T-cell (primary cell): ENCODE measurements at places on chromosomes 1 and 21. TPM values are rescaled to one million over a fixed set of nuclear protein-coding genes. Genes with fewer than 3 reads are reported as not detected.
A peak's percentile ranks its signal among the peaks of the same experiment; 100 is the strongest.

DNA sequence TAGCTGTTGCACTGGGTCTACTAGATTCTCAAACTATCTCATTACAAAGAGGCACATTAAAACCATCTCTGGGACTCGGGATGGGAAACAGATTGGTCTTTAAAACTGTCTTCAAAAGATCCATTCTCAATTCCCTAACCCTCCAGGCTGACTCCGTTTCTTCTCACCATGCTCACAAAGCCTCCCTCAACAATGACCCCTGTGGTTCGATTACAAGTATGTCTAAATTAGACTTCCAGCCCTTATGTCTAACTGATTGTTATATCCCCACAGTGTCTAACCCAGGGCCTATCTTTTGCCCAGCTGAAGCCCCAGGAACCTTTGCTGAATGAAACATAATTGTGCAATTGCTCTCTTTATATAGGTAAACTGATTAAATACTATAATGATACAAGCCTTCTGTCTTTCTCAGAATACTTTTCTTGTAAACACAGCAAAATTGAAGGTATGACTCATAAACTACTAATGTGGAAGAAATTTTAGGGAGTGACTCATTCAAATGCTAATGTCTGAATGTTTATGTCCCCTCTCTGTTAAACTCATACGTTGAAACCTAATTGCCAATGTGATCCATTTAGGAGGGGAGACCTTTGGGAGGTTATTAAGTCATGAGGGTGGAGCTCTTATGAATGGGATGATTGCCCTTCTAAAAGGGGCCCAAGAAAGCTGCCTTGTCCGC, 65.6 kb upstream of the DAB1 start:
- H3K27me3 ChIP-seq = no peaks in the 10 kb centered on the region
- no peaks in the 10 kb centered on the region for H3K4me1 ChIP-seq
- no peaks in the 10 kb centered on the region for H3K36me3 ChIP-seq
- no peak overlapping the region for H3K4me3 ChIP-seq

Gene FCRL4
- total RNA-seq = 0.15 TPM

Gene TTC24
- total RNA-seq = 17.7 TPM

GRCh38 chr1:33307494-33307864, 13.4 kb downstream of the A3GALT2 start:
- H3K27me3 ChIP-seq = no peaks in the 10 kb centered on the region
- H3K4me1 ChIP-seq = peaks cover 4% of the 10 kb centered on the region
- no peak overlapping the region for H3K4me3 ChIP-seq
- no peak overlapping the region for H3K27ac ChIP-seq
- no peak for DNase-seq
- no peaks in the 10 kb centered on the region for H3K36me3 ChIP-seq

- H3K4me1 ChIP-seq = peaks cover 15% of the 10 kb centered on the region
- no peak within 1 kb of the TSS for H3K27ac ChIP-seq
- DNase-seq = peak; percentile 37
- H3K4me3 ChIP-seq = no peak within 1 kb of the TSS
Observed at GRCh38 chr1:160954158-160955104, at the start of gene ITLN2. Gene ITLN2, minus strand, starts transcription at chr1:160954809. Its CDS starts 68 bp downstream, at chr1:160954741.

DNA sequence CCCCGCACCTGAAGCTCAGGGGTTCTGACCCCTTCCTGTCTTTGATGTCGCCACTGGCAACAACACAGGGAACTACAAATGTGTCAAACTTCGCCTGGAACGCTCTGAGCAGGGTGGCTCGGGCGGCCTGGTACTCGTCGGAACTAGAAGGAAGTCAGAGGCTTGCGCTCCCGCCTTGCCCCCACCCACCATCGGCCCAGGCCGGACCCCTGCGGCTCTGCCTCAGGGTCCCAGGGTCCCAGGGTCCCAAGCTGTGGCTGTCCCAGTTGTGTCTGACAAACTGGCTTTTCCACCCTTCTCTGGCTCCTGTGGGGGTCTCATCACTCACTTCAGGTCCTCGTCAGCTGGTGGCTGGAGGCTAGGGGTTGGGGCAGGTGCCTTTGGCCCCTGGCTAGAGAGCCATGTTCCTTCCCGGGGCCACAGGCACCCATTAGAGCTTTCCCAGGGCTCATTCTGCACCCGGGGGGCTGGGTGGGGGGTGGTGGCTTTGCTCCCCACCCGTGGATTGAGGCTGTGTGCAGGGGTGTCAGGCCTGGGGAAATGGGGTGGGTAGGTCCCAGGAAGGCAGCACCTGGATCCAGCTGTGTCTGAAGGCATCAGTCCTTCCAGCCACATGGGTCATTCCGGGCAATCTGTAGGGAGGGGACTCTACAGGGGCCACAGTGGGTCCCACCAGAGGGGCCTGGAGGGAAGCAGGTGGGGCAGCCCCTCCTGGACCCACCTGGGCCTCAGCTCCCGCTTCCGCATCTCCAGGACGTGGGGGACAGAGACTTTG, 8.0 kb upstream of the TMEM52 start:
- no peak overlapping the region for H3K4me3 ChIP-seq
- H3K27me3 ChIP-seq = peaks cover 3% of the 10 kb centered on the region
- no peaks in the 10 kb centered on the region for H3K4me1 ChIP-seq
- DNase-seq = no peak
- no peak overlapping the region for H3K27ac ChIP-seq

Gene RHBG
- total RNA-seq = not detected

GRCh38 chr1:235918032-235918431, 51.3 kb upstream of the LYST start:
- peaks cover 11% of the 10 kb centered on the region for H3K4me1 ChIP-seq
- H3K27ac ChIP-seq = no peak overlapping the region
- no peak overlapping the region for H3K4me3 ChIP-seq
- DNase-seq = no peak
- H3K27me3 ChIP-seq = no peaks in the 10 kb centered on the region
- no peaks in the 10 kb centered on the region for H3K36me3 ChIP-seq

Gene EPHA2
- total RNA-seq = 0.59 TPM

DNA sequence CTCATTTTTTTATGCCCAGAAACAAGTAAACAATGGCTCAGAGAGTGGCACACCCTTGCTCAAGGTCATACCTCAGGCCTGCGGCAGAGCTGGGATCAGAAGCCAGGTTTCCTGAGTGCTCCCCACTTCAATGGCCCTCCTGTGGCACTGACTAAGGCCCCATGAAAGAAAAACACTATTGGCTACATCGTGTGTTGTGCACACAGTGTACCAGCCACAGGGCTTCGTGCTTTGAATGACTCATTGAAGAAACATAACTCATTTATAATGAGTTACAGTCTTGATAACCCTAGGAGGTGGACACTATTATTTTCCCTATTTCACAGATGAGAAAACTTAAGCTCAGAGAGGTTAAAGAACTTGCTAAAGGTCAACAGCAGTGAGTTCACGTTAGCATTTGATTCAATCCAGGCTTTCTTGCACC, 91.2 kb downstream of the TRABD2B start:
- no peak overlapping the region for H3K4me3 ChIP-seq
- no peak overlapping the region for H3K27ac ChIP-seq
- H3K36me3 ChIP-seq = no peaks in the 10 kb centered on the region
- no peaks in the 10 kb centered on the region for H3K4me1 ChIP-seq
- peaks cover 18% of the 10 kb centered on the region for H3K27me3 ChIP-seq

DNA sequence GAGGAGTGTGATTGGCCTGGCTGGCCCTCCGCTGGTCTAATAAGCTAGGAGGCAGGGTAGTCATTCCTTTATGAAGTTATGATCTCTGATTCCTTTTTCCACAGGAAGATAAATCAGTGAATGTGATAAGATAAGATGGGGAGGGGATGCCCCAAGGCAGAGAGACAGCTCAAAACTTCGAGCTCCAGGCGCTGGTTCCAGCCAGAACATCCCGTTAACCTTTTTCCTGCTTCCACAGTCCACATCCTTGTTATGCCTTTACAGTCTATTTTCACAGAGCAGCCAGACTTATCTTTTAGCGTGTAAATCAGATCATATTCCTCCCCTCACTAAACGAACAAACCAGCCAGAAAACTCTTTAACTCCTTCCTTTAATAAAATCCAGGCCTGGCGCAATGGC, 38.5 kb upstream of the BMP8B start:
- no peak for DNase-seq
- H3K27ac ChIP-seq = no peak overlapping the region
- no peaks in the 10 kb centered on the region for H3K36me3 ChIP-seq

Gene IGFN1
- total RNA-seq = not detected

Gene FCRL3
- 13.6 TPM for total RNA-seq

DNA sequence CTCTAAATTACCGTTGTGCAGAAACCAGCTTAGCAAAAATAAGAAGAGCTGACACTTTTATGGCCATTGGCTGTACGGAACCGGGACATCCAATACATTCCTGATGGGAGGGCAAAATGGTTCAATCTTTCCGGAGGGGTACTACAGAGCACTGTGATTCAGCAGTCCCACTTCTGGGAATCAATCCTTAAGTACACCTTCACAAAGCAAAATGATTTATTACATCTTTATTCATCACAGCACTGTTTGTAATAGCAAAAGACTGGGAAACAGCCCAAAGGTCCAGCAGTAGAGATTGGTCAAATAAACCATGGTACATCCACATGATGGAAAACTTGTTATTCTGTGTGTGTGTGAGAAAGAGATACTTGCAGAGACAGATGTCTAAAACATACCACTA, 9.7 kb downstream of the GNG12 start:
- no peak overlapping the region for H3K27ac ChIP-seq
- H3K36me3 ChIP-seq = no peaks in the 10 kb centered on the region
- no peak overlapping the region for H3K4me3 ChIP-seq
- DNase-seq = no peak

Gene CBR1
- 30.5 TPM for total RNA-seq

- no peaks in the 10 kb centered on the region for H3K36me3 ChIP-seq
- H3K27me3 ChIP-seq = peaks cover 36% of the 10 kb centered on the region
- DNase-seq = no peak
- no peak overlapping the region for H3K27ac ChIP-seq
- H3K4me1 ChIP-seq = no peaks in the 10 kb centered on the region
Observed at GRCh38 chr1:153192697-153193096, 10.5 kb upstream of the LELP1 start.

DNA sequence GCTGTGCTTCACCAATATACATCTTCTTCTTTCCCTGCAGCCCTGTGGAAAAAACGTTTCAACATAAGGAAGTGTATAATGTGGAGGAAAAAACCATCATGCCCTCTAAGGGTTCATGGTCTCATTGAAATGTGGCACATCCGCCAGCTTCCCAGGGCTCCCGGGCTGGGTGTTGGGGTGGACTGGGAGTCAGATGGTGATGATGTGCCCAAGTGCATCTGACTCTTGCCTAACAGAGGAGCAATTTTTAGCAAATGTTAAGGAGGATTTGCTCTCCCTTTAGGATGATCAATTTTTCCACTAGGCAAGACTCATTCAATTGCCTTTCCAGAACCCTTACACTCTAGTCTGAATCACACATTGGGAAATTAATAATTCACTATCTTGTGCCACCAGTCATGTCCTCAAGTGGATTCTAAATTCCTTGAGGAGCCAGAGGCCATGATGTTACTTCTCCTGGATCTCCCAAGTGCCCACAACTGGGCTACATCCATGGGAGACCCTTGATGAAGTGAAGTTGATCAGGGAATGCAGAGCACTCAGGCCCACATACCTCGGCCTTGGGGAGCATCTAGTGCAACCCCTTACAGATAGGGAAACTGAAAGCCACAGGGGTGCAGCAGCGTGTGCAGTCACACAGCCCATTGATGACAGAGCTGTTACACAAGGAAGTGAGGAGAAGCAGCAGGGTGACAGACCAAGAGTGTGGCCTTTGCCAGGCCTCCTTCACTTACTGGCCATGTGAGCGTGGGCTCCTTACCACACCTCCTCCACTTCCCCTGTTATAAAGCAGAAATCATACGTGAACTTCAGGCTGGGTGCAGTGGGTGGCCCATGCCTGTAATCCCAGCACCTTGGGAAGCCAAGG, 100.0 kb upstream of the SLC44A3 start:
- H3K4me3 ChIP-seq = no peak overlapping the region
- no peak overlapping the region for H3K27ac ChIP-seq
- no peaks in the 10 kb centered on the region for H3K4me1 ChIP-seq
- no peak for DNase-seq

Gene ASH1L
- total RNA-seq = 89.7 TPM

- peaks cover 2% of the 10 kb centered on the region for H3K27me3 ChIP-seq
- H3K4me1 ChIP-seq = peaks cover 5% of the 10 kb centered on the region
Observed at GRCh38 chr1:160171980-160172379, 18.4 kb upstream of the CASQ1 start.

Gene AMIGO1
- 28.0 TPM for total RNA-seq

Gene PATJ
- total RNA-seq = 59.9 TPM

- H3K36me3 ChIP-seq = no peaks in the 10 kb centered on the region
- peaks cover 2% of the 10 kb centered on the region for H3K4me1 ChIP-seq
- no peak overlapping the region for H3K27ac ChIP-seq
- no peak overlapping the region for H3K4me3 ChIP-seq
- DNase-seq = no peak
- H3K27me3 ChIP-seq = no peaks in the 10 kb centered on the region
Observed at GRCh38 chr1:230105754-230106625, 39.0 kb downstream of the GALNT2 start.

GRCh38 chr1:181918880-181919525, 142.5 kb downstream of the ZNF648 start:
- peaks cover 10% of the 10 kb centered on the region for H3K27me3 ChIP-seq
- no peak overlapping the region for H3K27ac ChIP-seq
- no peaks in the 10 kb centered on the region for H3K36me3 ChIP-seq

GRCh38 chr1:61953076-61953789, 211.0 kb downstream of the PATJ start:
- no peak for DNase-seq
- H3K4me1 ChIP-seq = no peaks in the 10 kb centered on the region

DNA sequence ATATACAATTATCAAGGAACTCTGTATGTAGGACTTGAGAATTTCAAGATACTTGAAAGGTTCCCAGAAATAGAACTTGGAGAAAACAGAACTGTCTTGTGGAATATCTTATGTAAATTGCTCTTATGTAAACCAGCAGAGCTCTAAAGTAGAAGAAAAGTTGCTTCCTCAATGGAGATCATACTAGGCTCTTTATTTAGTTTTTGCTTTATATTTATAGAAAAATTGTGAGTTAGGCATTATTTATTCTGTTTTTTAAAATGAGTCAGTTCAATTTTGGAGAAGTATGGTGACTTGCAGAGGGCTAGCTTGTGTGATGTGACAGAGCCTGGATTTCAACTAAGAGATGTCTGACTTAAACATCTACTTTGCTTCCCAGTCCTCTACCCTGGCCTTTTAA, 40.4 kb downstream of the ATP6V1G3 start:
- no peaks in the 10 kb centered on the region for H3K27me3 ChIP-seq
- no peaks in the 10 kb centered on the region for H3K36me3 ChIP-seq
- H3K27ac ChIP-seq = no peak overlapping the region

Gene FAM3B
- not detected for total RNA-seq

Gene CA14
- total RNA-seq = not detected

Gene CD52
- 1,054 TPM for total RNA-seq

Gene B3GALT5
- 0.06 TPM for total RNA-seq

GRCh38 chr1:244052016-244052727, 1.1 kb downstream of the ZBTB18 start:
- no peak for DNase-seq
- no peaks in the 10 kb centered on the region for H3K27me3 ChIP-seq
- peaks cover 26% of the 10 kb centered on the region for H3K36me3 ChIP-seq
- H3K27ac ChIP-seq = peak overlapping the region; percentile 20
- H3K4me3 ChIP-seq = no peak overlapping the region

Gene OR2T2
- total RNA-seq = not detected
